Lung microvascular endothelial cell (primary cell): ENCODE measurements at places on chromosomes 3 and 15. TPM values are rescaled to one million over a fixed set of nuclear protein-coding genes. Genes with fewer than 3 reads are reported as not detected.

RTP3 gene
- not detected in 2 replicates for total RNA-seq

C2CD4A gene
- 0.60 and 0.87 TPM in 2 replicates for total RNA-seq

EXD1 gene
- not detected in 2 replicates for total RNA-seq

JAGN1 gene
- 25.1 and 28.8 TPM in 2 replicates for total RNA-seq

WDR6 gene
- 61.5 and 99.6 TPM in 2 replicates for total RNA-seq

TEX55 gene
- total RNA-seq, result not detected in 2 replicates

CEP97 gene
- 4.8 and 5.7 TPM in 2 replicates for total RNA-seq

RGMA gene
- total RNA-seq, result 0.20 and 0.22 TPM in 2 replicates
